Activated CD4-positive, alpha-beta T cell treated with anti-CD3 and anti-CD28 coated beads, Interleukin-2, amount 50 U/mL, for 4 hours (primary cell): ENCODE measurements at places on chromosomes 12 and 14.

GRCh38 chr12:122084857-122085405, 6.4 kb downstream of the MLXIP start:
- no peak for DNase-seq

DNA sequence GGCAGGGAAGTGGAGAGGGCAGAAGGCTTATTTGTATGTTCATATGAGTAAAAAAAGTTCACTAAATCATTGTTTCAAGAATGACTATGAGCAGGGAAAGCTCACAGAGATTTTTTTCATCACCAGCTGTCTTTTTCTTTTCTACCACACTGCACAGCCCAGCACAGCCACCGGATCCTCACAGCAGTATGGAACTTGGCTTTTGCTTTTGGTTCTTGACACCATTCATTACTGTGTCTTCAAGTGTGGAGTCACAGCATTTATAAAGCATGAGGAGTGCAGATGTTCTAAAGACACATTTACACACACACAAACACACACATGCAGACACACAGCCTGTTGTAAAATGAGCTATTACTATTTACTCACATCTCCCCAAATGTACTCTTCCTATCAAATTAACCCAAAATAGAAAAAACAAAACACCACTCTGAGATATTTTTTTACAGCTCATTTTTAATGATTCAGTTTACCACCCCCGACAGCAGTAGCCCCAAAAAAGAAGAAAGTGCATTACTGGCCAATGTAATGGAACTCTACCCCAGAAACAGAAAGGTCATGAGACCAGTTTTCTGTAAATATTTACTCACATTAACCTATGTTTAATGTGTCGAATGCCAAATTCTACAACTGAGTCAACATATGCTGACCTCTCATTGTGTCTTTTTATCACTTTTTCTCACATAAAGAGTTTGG, 60.5 kb downstream of the BTG1 start:
- no peak for DNase-seq

- DNase-seq: no peak
Measured at GRCh38 chr14:31029016-31029970, 3.1 kb upstream of the STRN3 start.

DNA sequence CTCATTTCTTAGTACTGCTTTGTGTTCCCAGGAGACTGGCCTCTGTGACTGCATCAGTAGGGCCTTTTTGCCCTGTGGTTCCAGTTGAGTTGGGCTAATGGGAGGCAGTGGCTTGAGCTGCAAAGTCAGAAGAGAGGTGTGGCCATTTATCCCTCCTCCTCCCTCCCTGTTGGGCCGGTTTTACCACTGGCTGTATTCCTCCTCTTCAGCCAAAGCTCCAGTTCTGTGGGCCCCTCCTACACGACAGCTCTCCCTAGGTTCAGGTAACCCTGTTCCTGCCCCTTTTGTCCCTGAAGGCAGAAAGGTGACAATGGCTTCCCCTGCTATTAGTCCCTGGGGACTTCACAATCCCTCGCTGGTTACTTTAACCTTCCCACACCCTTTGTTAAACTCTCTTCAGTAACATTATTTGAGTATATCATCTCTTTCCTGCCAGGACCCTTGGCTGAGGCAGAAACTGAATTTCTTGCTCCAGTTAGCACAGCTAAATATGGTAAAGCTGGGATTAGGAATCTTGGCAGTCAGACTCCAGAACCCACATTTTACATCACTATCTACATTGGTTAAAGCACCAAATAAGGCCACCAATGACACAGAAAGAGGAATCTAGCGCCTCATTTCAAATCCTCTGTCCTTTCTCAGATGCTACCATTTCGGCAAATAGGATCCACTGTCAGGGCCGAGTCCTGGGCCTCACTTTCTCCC, 121.9 kb upstream of the SLC35F4 start:
- DNase-seq: no peak

DNA sequence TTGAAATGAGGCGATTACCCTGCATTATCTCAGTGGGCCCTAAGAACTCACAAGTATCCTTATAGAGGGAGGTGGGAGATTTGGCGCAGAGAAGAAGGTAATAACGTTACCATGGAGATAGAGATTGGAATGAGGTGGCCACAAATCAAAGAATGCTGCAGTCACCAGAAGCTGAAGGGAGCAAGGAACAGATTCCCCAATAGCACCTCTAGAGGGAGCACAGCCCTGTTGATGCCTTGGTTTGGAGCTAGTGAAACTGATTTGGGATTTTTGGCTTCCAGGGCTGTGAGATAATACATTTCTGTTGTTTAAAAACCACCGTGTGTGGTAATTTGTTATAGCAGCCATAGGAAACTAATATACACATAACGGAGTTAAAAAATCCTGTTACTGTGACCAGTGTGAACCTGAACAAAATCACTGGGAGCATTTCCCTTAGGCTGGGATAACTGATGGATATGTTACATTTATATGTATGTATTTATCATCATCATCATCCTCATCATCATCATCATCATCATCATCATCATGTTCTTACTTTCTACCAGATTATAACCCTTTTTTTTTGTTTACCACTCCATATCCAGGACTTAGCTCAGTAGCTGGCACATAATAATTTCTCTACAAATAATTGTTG, 100.3 kb downstream of the LIN7A start:
- DNase-seq: no peak

DNA sequence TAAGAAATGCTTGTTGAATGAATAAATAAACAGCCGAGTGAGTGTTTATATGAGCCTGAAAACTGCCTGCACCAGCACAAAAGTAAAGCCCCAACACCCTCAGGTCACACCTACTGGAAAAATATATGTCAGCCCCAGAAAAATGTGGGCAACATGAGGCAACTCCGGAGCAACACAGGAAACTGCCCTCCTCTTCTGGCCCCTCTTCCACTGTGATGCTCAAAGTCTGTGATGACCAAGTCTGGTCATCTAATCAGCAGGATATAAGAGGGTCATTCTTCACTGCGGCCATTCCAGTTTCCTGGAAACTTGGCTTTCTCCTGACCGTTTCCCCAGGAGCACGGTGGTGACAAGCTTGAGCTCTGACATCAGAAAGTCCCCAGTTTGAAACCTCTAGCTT, 159.6 kb upstream of the PZP start:
- DNase-seq: no peak

DNA sequence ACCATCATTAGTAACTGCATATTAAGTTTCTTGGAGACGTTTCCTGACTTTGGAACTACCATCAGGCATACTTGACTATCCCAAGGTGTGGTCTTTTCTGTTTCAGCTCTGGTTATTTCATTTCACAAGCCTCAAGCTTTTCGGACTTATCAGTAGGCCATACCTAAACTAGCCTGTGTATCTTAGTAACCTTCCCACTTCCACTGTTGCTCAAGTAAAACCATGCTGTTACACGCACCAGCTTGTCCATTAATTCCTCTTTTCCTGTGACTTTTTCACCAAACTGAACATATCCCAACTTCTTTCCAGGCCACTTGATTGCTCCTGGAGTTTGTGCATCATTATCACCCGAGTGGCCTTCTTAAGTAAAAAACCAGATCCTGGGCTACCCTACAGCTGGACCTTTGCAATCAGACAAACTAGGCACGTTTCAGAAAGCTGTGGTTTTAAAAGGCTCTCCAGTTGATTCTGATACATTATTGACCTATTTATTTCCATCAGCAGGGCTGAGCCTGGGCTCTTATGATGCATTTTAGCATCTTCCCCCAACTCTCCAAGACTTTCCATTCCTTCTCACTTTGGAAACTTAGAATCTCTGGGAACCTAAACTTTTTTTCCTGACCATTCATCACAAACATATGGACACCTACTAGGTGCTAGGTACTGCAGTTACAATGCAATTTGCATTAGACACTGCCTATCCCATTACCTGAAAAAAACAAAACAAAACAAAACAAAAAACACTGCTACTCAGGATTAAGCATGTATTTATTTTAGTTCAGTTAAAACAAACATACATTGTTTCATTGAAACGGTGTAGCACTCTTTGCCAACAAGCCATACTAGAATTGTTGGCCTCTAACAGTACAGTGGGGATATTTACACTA, 14.9 kb downstream of the SLC38A2 start:
- no peak for DNase-seq

DNA sequence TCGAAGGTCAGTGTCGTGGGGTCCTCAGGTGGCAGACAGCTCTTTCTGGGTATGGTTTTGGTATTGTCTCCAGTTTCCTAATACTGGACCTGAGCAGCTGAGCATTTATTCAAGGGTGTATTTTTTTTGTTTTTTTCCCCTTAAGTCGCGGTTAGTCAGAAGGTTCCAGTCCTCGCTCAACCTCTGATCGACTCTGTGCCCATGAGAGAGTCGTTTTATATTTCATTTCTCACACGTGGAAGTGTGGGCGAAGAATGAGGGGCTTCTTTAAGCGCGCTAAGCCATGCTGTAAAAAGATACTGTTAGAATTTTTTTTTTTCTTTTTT, 499 bp downstream of the MIPOL1 start:
- DNase-seq: no peak

DNA sequence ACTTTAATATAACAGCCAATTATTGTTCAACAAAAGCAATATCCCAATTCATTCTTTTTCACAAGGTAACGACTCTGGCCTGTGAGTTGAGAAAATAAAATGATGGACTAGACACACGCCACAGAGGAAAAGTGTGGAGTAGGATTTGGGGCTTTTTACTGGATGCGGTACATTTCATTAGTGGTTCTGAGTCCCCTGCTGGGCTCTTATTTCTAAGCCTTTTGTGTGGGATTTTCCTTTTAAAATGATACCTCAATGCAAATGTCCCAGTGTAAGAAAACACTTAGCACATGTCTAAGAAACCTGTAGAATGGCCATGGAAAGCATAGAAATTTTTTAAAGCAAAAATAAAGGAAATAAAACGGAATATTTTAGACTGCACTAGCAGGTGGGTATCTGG, 73.4 kb downstream of the C12orf42 start:
- no peak for DNase-seq

DNA sequence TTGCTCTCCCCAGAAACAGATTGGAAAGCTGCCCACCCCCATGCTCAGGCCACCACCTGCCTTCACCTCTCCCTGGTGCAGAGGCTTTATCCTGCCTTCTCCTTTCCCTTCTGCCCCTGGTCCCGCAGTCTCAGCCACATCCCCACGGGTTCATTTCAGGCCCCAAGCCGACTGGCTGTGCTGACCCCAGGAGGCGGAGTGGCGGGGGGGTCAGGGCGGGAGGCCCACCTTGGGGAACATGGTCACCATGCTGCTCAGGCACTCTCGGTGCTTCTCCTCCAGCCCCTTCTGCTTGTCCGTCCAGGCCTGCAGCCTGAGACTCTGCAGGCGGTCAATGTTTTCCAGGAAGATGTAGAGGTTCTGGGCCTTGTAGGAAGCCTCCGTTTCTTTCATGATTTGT, 6.9 kb downstream of the FAM186B start:
- no peak for DNase-seq

- no peak for DNase-seq
Measured at GRCh38 chr12:96889273-96889933, 17.7 kb upstream of the NEDD1 start.

GRCh38 chr12:122079532-122080081, 1.1 kb downstream of the MLXIP start:
- DNase-seq: no peak

- DNase-seq: no peak
Measured at GRCh38 chr14:75615200-75615599, 36.8 kb downstream of the FLVCR2 start.
